ENCODE measurements at places on chromosomes 13 and 19. TPM values are rescaled to one million over a fixed set of nuclear protein-coding genes. Genes with fewer than 3 reads are reported as not detected.
A peak's percentile ranks its signal among the peaks of the same experiment; 100 is the strongest.

GRCh38 chr13:39538816-39539790 lies 63.9 kb downstream of the LHFPL6 start:
- DNase-seq, result peak; percentile 75
- no peak overlapping the region for H3K4me3 ChIP-seq
- no peak overlapping the region for H3K27ac ChIP-seq
- peaks cover 8% of the 10 kb centered on the region for H3K4me1 ChIP-seq
- no peaks in the 10 kb centered on the region for H3K36me3 ChIP-seq

DNA sequence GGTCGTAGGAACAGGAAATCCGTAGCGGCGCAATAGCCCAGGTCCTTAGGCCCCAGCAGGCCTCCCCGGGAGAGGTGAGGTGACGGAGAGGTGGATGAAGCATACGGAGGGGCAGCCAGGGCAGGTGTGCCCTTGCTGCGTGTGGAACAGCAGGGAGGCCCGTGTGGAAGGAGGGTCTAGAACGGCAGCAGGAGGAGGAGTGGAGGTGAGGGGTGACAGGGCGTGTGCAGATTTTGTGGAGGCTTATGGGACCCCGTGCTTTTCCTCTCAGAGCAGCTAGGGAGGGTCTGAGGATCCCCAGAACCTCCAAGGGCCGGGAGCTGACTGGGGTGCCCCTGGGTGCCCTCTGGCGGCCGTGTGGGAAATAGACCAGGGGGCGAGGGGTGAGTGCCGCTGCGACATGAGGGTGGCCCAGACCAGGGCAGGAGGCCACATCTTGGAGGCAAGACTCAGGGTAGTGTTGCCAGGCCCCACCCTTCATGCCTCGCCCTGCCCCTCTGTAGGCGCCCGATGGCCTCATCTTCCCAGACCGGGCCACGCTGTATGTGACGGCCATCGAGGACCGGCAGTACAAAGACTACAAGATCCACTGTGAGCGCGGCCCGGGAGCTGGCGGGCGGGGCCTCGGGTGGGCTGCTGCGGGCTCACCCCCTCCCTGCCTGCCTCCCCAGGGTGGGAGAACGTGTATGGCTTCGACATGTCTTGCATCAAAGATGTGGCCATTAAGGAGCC lies 5.0 kb upstream of the ADM5 start:
- no peak overlapping the region for H3K27ac ChIP-seq
- H3K36me3 ChIP-seq, result peaks cover 16% of the 10 kb centered on the region
- H3K27me3 ChIP-seq, result no peaks in the 10 kb centered on the region
- H3K4me3 ChIP-seq, result no peak overlapping the region
- peaks cover 16% of the 10 kb centered on the region for H3K4me1 ChIP-seq
- DNase-seq, result no peak

The ALOX5AP gene
- 2.9 TPM for total RNA-seq

- no peaks in the 10 kb centered on the region for H3K4me1 ChIP-seq
- no peak overlapping the region for H3K4me3 ChIP-seq
- no peak for DNase-seq
- H3K27ac ChIP-seq, result no peak overlapping the region
- H3K27me3 ChIP-seq, result no peaks in the 10 kb centered on the region
These were observed 1424.4 kb upstream of the MIR17HG start for GRCh38 chr13:89923052-89923451.

GRCh38 chr19:17311455-17312188 lies 2.3 kb downstream of the DDA1 start:
- H3K36me3 ChIP-seq, result peaks cover 3% of the 10 kb centered on the region
- H3K27me3 ChIP-seq, result no peaks in the 10 kb centered on the region
- peak overlapping the region; percentile 22 for H3K4me3 ChIP-seq
- peak overlapping the region; percentile 85 for H3K27ac ChIP-seq

GRCh38 chr13:110636701-110637201 lies 21.4 kb downstream of the NAXD start:
- H3K36me3 ChIP-seq, result peaks cover 17% of the 10 kb centered on the region
- H3K4me1 ChIP-seq, result peaks cover 31% of the 10 kb centered on the region
- no peak overlapping the region for H3K4me3 ChIP-seq

GRCh38 chr13:23456437-23457210 lies 23.1 kb upstream of the SACS start:
- DNase-seq, result no peak
- H3K27me3 ChIP-seq, result no peaks in the 10 kb centered on the region
- H3K4me1 ChIP-seq, result no peaks in the 10 kb centered on the region

GRCh38 chr19:54502518-54503048 lies at the start of gene LAIR2:
Gene LAIR2 (plus strand): TSS chr19:54502831. CDS start chr19:54502919, 88 bp downstream.
- no peaks in the 10 kb centered on the region for H3K27me3 ChIP-seq
- no peaks in the 10 kb centered on the region for H3K36me3 ChIP-seq
- no peak within 1 kb of the TSS for H3K27ac ChIP-seq
- no peak within 1 kb of the TSS for H3K4me3 ChIP-seq
- no peak for DNase-seq

The ZNF837 gene
- total RNA-seq, result 2.9 TPM

- no peaks in the 10 kb centered on the region for H3K27me3 ChIP-seq
- H3K36me3 ChIP-seq, result no peaks in the 10 kb centered on the region
- no peak overlapping the region for H3K4me3 ChIP-seq
These were observed 12.1 kb upstream of the DACH1 start for GRCh38 chr13:71879129-71879535.

The PLPPR2 gene
- total RNA-seq, result 37.8 TPM

- H3K36me3 ChIP-seq, result peaks cover 14% of the 10 kb centered on the region
- no peaks in the 10 kb centered on the region for H3K4me1 ChIP-seq
- H3K27me3 ChIP-seq, result no peaks in the 10 kb centered on the region
- H3K4me3 ChIP-seq, result no peak overlapping the region
- no peak overlapping the region for H3K27ac ChIP-seq
- DNase-seq, result no peak
These were observed 8.1 kb downstream of the ZNF749 start for GRCh38 chr19:57443121-57443696.

- no peaks in the 10 kb centered on the region for H3K36me3 ChIP-seq
- H3K4me1 ChIP-seq, result peaks cover 18% of the 10 kb centered on the region
- DNase-seq, result peak; percentile 81
- peak overlapping the region; percentile 23 for H3K27ac ChIP-seq
- H3K27me3 ChIP-seq, result no peaks in the 10 kb centered on the region
These were observed 412.9 kb downstream of the DIAPH3 start for GRCh38 chr13:59750860-59751259.

DNA sequence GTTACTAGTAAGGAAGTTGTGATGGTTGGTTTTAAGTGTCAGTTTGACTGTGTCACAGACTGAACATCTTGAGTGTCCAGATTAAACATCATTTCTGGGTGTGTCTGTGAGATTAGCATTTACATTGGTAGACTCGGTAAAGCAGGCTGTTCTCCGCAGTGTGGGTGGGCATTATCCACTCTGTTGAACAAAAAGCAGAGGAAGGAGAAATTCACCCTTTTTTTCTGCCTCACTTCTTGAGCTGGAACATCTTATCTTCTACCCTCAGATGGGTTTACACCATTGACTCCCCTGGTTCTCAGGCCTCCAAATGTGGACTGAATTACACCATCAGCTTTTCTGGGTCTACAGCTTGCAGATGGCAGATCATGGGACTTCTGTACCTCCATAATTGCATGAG lies 63.7 kb upstream of the ZDHHC20 start:
- DNase-seq, result no peak
- H3K4me1 ChIP-seq, result no peaks in the 10 kb centered on the region
- no peak overlapping the region for H3K27ac ChIP-seq

- H3K4me3 ChIP-seq, result no peak overlapping the region
- H3K36me3 ChIP-seq, result no peaks in the 10 kb centered on the region
- peaks cover 14% of the 10 kb centered on the region for H3K4me1 ChIP-seq
- H3K27ac ChIP-seq, result no peak overlapping the region
- H3K27me3 ChIP-seq, result no peaks in the 10 kb centered on the region
These were observed 4.8 kb downstream of the ABCC4 start for GRCh38 chr13:95296326-95296925.

The TMC4 gene
- total RNA-seq, result 0.94 TPM

DNA sequence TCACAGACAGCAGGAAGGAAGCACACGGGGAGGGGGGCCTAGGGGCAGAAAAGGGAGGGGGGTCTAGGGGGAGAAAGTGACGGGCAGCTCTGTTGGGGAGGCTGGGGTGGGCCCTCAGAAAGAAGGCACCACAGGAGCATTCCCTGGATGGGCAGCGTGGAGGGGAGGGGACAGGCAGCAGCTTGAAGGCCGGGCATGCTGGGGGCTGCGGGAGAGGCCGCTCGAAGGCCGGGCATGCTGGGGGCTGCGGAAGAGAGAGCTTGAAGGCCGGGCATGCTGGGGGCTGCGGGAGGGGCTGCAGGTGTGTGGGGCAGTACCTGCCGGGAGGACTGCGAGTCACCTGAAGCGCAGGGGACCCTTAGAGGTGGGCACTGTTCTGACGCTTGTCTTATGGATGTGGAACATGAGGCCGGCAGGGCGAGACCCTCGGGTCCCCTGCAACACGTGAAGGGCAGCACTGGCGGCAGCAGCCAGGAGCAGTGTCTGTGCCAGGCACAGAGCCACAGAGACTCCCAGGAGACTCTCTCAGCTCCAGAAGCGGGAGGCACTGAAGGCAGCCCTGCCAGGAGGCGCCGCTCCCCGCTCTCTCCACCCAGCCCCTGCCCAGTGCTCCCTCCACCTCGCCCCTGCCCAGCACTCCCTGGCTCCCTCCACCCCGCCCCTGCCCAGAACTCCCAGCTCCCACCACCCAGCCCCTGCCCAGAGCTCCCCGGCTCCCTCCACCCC lies 13.3 kb downstream of the ZNF787 start:
- H3K27ac ChIP-seq, result no peak overlapping the region
- H3K36me3 ChIP-seq, result no peaks in the 10 kb centered on the region

GRCh38 chr19:33278403-33279269 lies 23.7 kb downstream of the CEBPA start:
- no peak overlapping the region for H3K4me3 ChIP-seq
- H3K27me3 ChIP-seq, result no peaks in the 10 kb centered on the region
- DNase-seq, result no peak

The ZNF530 gene
- 3.5 TPM for total RNA-seq

The SIAH3 gene
- total RNA-seq, result not detected

DNA sequence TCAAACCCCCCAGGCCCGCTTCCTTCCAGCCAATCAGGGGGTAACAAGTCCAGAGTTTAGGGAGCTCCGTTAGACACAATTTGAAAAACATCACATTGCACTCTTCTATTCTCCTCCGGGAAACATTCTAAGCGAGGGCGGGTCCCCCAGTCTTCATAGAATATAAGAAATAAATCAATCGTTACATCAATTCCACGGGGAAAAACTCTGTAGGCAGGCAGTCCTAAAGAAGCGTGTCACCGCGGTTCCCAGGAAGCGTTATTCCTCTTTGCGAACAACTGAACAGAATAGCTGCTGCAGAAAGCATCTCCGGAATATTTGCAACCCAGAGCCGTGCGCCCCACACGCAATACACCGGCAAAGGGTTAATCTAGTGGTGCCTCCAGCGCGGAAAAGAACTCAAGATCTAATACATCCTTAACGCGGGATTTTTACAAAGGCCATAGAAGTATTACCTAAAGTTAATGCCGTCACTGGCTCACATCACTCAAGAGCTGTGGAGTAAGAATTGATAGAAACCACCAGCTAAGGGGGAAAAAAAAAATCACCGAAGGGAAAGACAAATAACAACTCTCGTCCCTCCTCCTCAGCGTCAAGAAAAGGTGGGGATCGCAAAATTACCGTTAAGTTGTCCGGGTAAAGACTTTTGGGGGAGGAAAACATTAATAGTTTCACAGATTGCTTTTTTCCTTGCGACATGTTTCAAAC lies 65.1 kb downstream of the KCNRG start:
- no peaks in the 10 kb centered on the region for H3K36me3 ChIP-seq
- H3K4me3 ChIP-seq, result peak overlapping the region; percentile 93
- peak; percentile 44 for DNase-seq
- H3K27ac ChIP-seq, result peak overlapping the region; percentile 95
- H3K4me1 ChIP-seq, result peaks cover 7% of the 10 kb centered on the region

GRCh38 chr13:25478186-25478585 lies 106.4 kb downstream of the ATP8A2 start:
- peaks cover 7% of the 10 kb centered on the region for H3K4me1 ChIP-seq
- H3K36me3 ChIP-seq, result no peaks in the 10 kb centered on the region
- peak; percentile 66 for DNase-seq
- H3K4me3 ChIP-seq, result no peak overlapping the region
- H3K27ac ChIP-seq, result peak overlapping the region; percentile 7
- no peaks in the 10 kb centered on the region for H3K27me3 ChIP-seq

- no peak for DNase-seq
- H3K27me3 ChIP-seq, result peaks cover 16% of the 10 kb centered on the region
- H3K4me3 ChIP-seq, result peak within 1 kb of the TSS; percentile 75
- H3K27ac ChIP-seq, result no peak within 1 kb of the TSS
- H3K36me3 ChIP-seq, result no peaks in the 10 kb centered on the region
These were observed at the start of gene IL17D for GRCh38 chr13:20702915-20703779. Gene IL17D (plus strand): TSS chr13:20703699. CDS start chr13:20704002, 303 bp downstream.

The ONECUT3 gene
- total RNA-seq, result not detected

DNA sequence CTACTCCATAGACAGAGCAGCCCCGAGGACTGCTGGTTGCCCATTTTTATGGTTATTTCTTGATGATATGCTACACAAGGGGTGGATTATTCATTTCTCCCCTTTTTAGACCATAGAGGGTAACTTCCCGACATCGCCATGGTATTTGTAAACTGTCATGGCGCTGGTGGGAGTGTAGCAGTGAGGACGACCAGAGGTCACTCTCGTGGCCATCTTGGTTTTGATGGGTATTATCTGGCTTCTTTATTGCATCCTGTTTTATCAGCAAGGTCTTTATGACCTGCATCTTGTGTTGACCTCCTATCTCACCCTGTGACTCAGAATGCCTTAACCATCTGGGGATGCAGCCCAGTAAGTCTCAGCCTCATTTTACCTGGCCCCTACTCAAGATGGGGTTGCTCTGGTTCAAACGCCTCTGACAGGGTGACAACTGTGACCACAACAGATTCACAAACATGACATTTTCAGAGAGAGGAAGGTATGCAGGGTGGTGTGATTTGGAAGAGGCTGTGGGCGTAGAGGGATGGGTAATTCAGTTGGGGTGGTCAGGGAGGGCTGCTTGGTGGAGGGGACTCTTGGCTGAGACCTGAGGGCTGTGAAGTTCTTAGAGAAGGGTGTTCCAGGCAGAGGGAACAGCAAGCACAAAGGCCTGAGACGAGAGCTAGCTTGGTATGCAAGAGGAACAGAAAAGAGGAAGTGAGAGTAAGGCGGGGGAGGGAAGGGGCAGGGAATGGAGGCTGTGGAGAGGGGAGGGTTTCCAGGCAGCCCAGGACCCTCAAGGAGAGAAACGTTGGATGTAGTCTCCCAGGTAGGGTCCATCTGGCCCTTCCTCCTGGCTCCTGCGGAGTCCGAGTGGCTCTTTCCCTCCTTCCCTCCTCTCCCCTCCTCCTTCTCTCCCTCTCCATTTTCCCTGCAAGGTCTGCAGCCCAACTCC lies 23.5 kb downstream of the FAM187B start:
- H3K4me1 ChIP-seq, result no peaks in the 10 kb centered on the region
- H3K27ac ChIP-seq, result no peak overlapping the region
- no peaks in the 10 kb centered on the region for H3K36me3 ChIP-seq
- H3K27me3 ChIP-seq, result peaks cover 4% of the 10 kb centered on the region
